ENCODE measurements at places on chromosomes 3 and 15.
A peak's percentile ranks its signal among the peaks of the same experiment; 100 is the strongest.

DNA sequence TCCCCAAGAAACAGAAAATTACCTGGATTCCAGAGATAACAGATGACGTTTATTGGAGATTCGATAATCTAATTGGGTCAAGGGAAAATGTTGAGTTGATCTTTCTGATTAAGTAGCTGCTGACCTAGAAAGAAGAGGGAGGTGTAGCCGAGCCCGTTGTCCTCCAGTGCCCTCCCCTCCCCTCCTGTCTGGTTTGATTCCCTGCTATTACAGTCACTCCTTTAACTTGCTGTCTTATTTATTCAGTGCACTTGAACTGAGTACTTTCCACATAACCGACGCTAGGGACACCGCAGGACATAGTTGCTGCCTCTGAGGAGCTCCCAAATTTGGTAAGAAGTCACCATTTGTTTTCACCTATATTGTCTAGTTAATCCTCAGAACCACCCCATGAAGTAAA lies 103.7 kb downstream of the AQP9 start:
- DNase-seq: no peak

- DNase-seq: no peak
Observed at GRCh38 chr15:43881944-43882343, 55.1 kb downstream of the WDR76 start.

- no peak for DNase-seq
Observed at GRCh38 chr3:57006179-57006657, 54.2 kb upstream of the SPATA12 start.

- DNase-seq: no peak
Observed at GRCh38 chr15:100683434-100683833, 81.0 kb downstream of the ASB7 start.

DNA sequence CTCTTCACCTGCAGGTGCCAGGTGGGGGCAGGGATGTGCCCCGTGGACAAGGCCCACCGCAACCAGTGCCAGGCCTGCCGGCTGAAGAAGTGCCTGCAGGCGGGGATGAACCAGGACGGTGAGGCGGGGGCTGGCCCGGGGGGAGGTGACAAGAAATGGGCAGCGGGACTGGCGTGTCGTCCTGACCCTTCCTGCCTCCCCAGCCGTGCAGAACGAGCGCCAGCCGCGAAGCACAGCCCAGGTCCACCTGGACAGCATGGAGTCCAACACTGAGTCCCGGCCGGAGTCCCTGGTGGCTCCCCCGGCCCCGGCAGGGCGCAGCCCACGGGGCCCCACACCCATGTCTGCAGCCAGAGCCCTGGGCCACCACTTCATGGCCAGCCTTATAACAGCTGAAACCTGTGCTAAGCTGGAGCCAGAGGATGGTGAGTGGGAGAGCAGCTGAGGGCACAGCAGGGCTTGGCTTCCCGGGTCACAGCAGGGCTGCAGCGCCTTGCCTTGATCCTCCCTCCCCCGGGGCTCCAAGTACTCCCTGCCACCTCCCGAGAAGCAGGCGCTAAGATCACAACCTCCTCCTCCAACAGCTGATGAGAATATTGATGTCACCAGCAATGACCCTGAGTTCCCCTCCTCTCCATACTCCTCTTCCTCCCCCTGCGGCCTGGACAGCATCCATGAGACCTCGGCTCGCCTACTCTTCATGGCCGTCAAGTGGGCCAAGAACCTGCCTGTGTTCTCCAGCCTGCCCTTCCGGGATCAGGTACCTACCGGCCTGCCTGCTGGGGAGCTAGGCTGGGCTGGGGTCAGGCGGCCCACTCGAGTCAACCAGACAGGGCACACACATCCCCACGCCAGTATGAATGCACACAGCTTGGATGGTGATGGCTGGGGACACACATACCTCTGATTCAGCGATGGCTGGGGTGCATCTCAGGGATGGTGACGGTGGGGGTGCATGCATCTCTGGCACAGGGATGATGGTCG lies 1.7 kb downstream of the NR2E3 start:
- DNase-seq: no peak

GRCh38 chr15:68812597-68813431 lies 7.9 kb downstream of the ANP32A start:
- DNase-seq: no peak

- no peak for DNase-seq
Observed at GRCh38 chr15:89042387-89042786, 45.9 kb upstream of the ABHD2 start.

- DNase-seq: no peak
Observed at GRCh38 chr3:123801474-123801873, 82.7 kb downstream of the MYLK start.

DNA sequence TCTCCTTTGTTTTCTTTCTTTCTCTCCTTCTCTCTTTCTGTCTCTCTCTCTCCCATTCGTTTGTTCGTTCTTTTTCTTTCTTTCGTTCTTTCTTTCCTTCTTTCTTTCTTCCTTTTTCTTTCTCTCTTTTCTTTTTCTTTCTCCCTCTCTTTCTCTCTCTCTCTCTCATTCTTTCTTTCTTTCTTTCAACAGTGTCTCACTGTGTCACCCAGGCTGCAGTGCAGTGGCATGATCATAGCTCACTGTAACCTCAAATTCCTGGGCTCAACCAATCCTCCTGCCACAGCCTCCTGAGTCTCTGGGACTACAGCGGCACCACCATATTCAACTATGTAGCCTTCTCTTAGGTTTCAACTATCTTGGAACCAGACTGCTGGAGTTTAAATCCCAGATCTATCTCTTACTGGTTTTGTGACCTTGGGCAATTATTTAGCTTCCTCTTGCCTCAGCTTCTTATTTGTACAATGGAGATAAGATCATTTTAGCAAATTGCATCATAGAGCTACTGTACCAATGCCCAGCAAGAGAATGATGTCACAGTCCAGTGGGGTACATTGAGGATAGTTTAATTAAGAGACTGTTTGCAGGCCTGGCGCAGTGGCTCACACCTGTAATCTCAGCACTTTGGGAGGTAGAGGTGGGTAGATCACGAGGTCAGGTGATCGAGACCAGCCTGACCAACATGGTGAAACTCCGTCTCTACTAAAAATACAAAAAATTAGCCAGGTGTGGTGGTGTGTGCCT lies 27.3 kb upstream of the PARL start:
- no peak for DNase-seq

GRCh38 chr3:129304146-129304961 lies 25.7 kb downstream of the HMCES start:
- DNase-seq: no peak

DNA sequence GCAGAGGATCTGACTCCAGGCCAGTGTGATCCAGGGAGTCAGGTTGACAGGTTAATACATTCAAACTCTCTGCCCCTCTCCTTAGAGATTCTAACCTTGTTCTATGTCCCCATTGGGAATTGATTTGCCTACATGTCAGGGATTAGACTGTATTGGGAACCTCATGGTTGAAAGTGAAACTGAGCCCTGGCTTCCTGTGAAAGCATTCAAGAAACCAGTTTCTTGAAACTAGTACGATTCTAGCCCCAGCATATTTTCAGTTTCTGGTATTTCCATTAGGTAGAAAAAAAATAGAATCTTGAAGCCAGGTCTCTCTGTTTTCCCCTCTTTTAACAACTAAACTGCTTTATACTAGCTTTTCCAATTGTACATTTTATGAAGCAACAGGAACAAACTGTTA lies 140.4 kb upstream of the ABI3BP start:
- DNase-seq: no peak

- DNase-seq: no peak
Observed at GRCh38 chr3:8556473-8556869, 54.8 kb downstream of the LMCD1 start.

GRCh38 chr3:33075995-33076394 lies 21.0 kb downstream of the GLB1 start:
- DNase-seq: no peak

- peak; percentile 64 for DNase-seq
Observed at GRCh38 chr3:171328419-171329082, 131.7 kb downstream of the TNIK start.

- no peak for DNase-seq
Observed at GRCh38 chr15:79844221-79844620, 52.6 kb downstream of the MTHFS start.

DNA sequence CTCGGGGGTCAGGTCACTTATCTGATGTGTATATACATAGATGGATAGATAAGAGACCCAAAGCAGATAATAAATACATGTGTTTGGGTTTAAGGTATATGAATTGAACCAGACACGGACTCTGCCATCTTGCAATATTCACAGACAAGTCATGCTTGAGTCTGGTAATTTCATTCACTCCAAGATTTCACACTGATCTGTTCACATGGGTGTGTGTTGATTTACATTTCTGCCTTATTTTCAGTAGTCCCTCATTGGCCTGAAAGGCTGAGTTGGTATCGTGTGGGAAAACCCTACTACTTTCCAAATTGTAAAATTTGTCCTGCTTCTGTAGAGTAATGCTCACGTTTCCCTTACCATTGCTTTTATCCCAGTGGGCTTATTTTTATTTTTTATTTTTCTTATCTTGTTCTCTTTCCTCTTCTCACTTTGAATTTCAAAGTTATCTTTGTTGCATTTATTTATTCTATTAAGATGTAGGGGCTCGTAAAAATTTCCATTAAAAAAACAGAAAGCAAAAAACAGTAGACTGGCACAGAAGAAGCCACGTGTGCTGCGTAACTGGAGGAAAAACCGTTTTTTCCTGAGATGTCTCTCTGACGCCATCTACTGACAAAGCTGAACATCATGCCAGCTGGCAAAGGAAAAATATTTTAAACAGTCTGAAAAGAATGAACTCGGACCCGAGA lies 10.8 kb upstream of the MFSD1 start:
- DNase-seq: peak; percentile 70

DNA sequence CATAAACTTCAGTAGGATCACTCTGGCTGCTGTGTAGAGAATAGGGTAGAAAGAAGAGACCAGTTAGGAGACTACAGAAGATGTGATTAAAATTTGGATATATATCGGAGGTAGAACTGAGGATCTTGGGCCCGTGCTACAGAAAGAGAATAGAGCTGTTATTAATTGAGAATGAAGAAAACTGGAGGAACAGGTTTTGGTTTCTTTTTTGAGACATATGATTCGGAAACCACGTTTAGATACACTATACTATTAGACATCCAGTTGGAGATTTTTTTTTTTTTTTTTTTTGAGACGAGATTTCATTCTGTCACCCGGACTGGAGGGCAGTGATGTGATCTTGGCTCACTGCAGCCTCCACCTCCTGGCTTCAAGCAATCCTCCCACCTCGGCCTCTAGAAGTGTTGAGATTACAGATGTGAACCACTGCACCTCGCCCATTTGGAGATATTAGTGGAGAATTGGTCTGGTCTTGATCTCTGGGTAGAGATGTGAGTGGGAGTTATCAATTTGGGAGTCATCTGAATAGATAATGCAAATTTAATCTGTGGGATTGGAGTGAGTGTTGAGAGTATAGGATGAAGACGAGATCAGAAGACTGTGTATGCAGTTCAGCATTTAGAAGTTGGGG lies 50.9 kb downstream of the TCF12 start:
- no peak for DNase-seq

DNA sequence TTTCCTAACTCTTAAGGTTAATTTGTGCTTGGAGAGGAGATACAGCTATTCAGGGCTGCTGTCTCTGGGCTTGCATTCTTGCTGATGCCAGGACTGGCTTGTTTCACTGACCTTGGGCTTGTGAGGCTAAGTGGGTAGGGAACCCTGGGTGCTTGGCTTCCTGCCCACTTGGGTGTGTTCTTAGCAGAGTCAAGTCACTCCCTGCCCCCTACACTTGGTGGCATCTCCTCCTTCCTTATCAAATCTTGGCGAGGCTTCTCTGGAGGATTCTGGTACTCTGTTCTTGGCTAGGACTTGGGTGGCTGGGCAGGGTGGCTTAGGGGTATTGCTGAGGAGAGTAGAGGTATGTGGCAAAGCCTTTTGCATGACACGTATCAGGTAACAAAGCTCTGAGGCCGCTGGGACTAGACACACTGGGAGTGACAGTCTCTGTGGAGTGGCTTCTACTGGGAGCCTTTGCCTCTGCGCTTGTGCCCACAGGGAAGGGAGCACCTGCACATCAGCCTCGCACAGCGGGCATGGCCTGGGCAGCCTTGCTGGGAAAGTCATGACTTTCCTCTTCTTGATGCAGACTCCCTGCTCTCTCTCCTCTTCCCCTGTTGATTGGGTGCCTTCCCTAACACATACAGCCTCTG lies 41.8 kb downstream of the CHCHD6 start:
- DNase-seq: no peak

- DNase-seq: no peak
Observed at GRCh38 chr3:45541326-45542321, 52.9 kb upstream of the LIMD1 start.

GRCh38 chr3:42814914-42815507 lies 5.8 kb downstream of the ACKR2 start:
- no peak for DNase-seq

GRCh38 chr3:70972855-70973254 lies 610.7 kb downstream of the FOXP1 start:
- no peak for DNase-seq

GRCh38 chr3:42371776-42372175 lies 38.6 kb downstream of the LYZL4 start:
- no peak for DNase-seq

DNA sequence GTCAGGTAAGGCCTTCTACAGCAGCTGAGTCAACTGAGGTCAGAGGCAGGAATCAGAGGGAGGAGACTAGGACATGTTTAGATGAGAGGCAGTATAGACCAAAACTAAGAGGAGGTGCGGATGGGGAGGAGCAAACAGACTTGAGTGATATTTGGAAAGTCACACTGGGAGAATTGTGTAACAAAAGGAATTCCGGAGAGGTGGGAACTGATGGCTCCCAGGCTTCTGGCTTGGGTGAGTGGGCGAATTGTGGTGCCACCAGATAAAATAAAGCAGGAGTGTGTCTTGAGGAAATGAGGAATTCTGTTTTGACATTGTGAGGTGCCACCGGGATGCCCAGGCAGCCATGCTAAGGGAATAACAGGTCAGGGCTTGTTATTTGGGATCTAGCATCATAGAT lies 3.3 kb upstream of the TM6SF1 start:
- DNase-seq: no peak

- no peak for DNase-seq
Observed at GRCh38 chr3:150351398-150351797, 56.7 kb upstream of the TSC22D2 start.

DNA sequence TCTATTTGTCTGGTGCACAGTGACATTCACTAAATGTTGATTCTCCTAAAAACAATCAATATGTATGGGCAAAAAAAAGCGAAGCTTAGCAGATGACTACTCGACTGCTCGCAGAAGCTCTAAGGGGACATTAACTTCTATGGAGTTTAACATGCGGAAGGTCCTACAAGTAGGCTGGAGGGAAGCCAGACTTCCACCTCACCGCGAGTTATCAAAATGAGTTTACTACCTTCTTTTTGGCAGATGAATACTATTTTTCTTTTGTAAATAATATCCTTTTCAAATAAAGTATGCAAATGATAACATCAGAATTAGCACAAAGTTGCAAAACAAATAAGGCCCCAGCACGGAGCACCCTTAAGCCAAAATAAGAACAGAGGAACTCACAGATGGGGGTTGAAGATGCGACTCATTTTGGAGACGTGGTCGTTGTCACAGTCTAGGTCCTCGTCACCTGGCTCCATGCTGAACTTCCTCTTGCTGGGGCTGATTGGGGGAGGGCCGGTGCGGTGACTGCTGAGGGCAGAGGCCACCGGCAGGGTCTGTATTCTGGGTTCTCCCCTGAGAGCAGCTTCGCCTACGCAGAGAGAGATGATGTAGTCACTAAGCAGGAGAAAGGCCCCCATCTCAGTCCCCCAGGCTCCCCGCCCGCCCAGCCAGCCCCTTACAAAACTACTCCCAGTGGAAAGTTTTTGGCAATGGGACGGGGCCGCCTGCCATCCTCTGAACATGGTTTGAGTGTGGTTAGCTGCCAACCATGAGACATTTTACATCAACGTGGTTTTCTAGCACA lies 42.1 kb downstream of the VGLL4 start:
- DNase-seq: no peak

Measured in CD4-positive, alpha-beta T cell treated with Interleukin-21 for 1 hour (primary cell).